Stimulated activated CD4-positive, alpha-beta T cell treated with anti-CD3 and anti-CD28 coated beads, TNF-alpha, amount 100 ng/mL, for 24 hours (primary cell): ENCODE measurements at places on chromosomes 16 and 17.

DNA sequence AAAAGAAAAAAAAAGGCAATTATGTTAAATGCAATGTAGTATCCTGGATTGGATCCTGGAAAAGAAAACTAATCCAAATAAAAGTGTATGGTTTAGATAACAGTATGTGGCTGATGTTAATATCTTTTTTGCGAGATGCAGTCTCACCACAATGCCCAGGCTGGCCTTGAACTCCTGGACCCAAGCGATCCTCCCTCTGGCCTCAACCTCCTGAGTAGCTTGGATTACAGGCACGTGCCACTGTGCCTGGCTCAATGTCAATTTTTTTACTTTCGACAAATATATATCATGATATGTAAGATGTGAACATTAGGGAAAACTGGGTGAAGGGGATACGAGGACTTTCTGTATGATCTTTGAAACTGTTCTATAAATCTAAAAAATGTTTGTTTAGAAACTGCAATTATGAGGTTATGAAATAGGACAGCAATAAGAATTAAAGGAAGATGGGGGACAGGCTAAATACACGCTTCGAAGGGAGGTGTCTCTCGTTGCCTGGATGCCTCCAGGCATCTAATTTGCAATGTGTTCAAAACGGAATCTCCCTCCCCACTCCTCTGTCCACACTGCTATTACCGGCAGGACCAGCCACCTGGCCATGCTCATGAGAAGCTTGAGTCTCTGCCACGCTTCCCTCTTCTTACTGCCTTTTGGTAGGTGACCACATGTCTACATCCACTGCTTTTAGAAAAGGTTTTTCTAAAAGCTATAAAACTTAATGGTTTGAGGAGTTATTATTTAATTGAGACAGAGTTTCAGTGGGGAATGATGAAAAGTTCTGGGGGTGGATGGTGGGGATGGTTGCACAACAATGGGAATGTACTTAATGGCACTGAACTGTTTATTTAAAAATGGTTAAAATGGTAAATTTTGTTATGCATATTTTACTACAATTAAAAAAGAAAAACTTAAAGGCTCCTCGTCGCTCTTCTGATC lies 15.2 kb downstream of the UBE2O start:
- no peak for DNase-seq

DNA sequence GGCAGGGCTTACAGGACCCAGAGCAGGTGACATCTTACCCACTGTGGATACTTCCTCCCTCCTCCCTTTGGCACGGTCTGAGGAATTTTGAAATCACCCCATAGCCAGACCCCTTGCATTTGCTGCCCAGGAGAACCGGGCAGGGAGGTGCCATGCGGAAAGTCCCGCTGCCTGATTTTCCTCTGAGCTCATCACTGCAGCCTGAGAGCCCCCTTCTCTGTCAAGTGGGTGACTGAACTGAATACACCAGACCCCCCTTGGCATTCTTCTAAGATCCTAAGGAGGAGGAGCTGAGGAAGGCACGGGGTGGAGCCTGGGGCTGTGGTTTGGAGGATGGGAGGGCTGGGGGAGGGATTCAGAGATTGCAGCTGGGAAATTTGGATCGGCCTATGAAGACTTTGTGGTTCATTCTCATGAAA lies 173.4 kb downstream of the RAB11FIP4 start:
- DNase-seq = no peak

DNA sequence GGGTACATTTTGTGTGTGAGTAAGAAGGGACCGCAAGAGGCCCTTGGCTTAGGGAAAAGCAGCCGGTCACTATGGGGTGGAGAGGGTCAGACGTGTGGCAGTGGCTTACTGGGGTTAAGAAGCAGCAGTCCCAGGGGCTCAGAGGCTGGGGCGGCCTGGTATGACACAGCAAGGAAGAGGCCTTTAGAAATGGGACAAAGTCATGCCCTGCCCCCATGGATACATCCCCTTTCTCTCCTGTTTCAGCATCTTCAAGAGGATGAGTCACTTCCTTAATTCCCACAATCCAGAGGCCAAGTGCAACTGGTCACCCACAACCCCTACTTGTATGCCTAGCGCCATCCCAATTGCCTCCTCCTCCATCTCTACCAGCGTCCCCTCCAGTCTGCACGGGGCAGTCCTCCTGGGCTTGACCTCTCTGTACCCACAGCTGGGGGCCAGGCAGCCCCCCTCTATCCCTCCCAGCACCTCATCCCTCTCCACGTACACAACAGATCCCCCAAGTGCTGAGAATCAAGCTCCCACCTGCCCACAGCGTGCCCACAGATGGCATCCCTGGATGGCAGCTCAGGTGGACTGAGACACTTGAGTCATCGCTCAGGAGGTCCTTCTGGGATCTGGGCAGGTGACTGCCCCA lies 6.9 kb upstream of the EFTUD2 start:
- no peak for DNase-seq

DNA sequence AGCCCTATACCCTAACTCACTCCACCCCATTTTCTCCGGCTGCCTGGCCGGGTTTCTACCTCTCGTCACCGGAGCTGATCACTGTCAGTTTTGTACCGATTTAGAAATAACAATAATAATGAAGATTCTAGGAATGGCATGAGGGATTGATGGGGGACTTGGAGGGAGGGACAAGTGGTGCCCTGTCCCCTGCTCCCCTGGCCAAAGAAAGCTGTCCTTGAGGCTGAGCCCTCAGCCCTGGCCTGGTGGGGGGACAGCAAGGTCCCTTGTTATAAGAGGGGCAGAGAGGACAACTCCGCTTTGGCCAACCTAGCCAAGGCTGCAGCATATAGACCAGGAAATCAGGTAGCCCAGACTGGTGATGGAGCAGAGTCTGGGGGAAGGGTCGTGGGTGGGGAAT lies 10.5 kb downstream of the GAS2L2 start:
- no peak for DNase-seq

- DNase-seq = no peak
Measured at GRCh38 chr17:1608676-1609075, 20.0 kb downstream of the SLC43A2 start.

- DNase-seq = no peak
Measured at GRCh38 chr16:29926711-29927052, 656 bp upstream of the KCTD13 start.

DNA sequence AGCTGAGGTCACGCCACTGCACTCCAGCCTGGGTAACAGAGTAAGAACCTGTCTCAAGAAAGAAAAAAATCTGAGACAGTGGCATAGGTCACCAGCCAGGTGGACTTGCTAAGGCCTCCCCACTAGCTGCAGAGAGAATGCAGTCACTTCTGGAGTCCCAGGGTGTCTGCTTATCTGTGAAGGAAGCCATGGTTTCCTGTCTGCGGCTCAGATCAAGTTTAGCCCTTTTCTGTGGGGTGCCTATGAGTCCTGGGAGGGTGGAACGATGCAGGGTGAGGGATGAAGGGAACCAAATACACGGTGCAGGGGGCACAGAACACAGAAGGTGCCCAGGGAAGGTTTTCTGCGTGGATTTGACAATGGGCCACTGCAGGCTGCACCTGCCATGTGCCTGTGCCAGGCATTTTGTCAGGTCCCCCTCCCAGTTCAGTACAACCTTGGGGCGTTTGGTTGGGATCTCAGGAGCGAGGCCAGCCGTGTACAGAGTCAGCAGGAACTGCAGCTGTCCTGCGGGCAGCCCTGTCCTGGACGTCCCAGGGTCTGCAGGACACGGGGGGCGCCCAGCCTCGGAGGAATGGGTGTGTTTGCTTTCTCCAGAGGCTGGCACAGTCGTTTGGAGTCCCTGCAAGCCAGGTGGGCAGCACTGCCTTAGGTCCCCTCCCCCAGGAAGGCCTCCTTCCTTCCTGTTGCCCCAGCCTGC lies 41.8 kb downstream of the RAB11FIP4 start:
- no peak for DNase-seq

DNA sequence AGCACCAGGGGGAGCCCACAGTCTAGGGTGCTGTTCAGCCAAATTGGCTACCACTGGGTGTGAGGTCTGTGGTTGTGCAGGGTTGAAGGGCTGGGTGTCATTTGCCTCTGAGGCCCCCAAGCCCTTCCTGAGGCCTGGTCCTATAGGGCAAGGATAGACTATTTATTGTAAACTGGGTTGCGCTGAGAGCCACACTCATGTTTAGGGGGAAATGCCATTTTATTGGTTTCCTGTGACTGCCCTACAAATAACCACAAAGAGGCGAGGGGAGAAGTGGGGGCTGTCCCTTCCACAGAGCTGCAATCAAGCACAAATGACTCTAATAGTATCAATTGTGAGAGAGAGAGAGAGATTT lies 3.6 kb upstream of the ZCCHC14 start:
- no peak for DNase-seq

- DNase-seq = peak; percentile 14
Measured at GRCh38 chr17:2089021-2089422, 34.1 kb downstream of the HIC1 start.

- no peak for DNase-seq
Measured at GRCh38 chr17:69539781-69540319, 125.4 kb downstream of the MAP2K6 start.

DNA sequence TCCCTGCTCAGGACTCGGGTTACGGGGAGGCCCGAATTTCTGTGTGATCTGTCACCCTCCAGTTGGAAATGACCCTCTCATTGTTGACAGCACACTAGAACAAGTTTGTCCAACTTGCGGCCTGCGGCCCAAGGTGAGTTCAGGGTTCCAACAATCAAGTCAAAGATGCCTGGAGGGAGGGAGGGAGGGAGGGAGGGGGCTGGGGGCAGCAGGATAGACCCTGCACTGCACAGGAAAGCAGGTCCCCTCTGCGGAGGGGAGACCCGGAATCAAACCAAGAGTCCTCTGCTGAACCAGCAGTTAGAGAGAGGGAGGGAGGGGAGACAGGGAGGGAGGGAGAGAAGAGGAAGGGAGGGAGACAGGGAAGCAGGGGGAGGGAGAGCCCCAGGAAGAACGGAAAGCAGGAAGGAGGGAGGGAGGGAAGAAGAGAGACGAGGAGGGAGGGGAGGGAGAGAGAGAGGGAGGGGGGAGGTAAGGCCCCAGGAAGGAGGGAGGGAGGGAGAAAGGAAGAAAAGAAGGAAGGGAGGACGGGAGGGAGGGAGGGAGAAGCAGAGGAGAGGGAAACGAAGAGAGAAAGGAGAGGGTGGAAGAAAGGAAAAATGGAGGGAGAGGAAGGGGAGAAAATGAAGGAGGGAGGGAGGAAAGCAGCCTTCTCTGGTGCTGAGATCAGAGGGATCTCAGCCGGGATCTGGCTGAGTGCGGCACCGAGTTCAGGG lies 96.7 kb upstream of the CDH5 start:
- DNase-seq = no peak

DNA sequence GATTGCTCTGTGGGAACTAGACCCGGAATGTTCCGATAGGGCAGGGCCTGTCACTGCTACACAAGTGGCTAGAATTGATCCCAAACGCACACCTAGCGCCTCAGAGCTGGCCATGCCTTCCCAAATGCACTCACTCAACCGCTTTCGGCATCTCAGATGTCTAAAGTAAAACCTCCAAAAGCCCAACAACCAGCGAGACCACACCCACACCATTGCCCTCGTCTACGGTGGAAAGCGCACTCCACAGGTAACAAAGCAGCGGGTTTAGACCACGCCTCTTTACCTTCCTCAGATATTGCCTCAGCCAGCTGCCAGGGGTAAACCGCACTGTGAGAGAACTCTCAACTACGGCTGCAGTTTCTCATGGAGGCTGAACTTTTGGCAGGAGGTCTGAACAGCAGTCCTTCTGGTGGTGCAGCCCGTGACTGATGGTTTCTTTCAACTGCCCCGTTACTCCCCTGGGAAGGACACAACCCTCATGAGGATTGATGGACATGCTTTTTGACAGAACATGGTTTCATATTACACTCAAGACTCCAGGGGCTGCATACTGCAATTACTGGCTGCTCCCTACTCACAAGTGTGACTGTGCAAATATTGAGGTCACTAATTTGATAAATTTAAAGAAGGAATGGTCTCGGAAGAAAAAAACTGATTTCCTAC lies 34.5 kb downstream of the USP7 start:
- no peak for DNase-seq

DNA sequence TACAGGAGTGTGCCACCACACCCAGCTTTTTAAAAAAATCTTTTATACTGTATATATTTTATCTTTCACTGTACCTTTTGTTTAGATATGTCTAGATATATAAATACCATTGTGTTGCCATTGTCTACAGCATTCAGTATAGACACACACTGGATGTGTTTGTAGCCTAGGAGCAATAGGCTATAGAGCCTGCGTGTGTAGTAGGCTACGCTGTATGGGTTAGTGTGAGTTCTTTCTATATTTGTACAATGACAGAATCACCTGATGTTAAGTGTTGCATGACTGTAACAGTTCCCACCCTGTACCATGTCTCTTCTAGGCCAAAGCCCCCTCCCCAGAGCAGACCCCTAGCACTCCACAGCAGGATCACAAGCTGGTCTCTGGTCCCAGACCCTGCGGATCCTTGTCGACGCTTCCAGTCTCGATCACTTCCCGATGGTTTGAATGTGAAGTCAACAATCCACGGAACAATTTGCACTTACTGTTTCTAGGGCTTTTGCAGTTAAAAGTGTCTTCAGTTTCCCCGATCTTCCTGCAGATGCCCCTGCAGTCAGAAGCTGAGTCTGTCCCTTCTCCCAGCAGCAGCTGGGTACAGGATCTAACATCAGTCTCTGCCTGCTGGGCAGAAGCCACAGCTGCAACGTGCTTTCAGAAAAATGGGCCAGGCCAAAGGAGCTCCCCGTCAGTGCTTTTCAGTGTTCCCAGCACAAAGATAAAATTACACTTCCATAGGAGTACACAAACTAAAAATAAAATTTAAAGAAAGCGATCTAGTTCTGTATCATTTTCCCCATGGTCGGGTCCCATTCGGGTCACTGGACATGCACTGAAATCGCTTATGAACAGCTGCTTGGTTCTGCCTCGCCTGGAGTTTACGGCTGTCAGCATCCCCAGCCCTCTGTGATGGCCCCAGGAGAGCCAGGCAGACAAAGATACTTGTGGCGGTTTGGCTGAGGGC lies 35.4 kb downstream of the ADAM11 start:
- no peak for DNase-seq

- DNase-seq = no peak
Measured at GRCh38 chr17:57705921-57706695, 39.0 kb downstream of the CCDC182 start.

GRCh38 chr16:9594946-9595345 lies 503.5 kb downstream of the HAPSTR1 start:
- DNase-seq = no peak

DNA sequence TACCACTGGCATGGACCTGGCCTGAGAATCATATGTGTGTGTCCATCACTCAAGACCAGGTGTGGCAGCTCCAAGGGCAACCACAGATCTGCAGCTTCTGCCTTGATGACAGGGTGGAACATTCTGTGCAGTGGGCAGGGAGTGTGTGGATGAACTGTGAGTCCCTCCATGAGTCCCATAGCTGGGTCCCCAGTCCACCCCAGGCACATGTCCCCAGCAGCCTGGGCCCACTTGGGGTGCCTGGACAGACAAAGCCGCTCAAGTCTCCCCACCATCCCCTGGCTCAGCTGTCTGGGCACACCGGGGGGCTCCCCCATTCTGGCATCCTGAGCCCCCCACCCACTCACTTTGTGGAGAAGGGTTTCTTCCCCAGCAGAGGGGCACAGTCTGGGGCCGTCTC lies 4.6 kb upstream of the KRT16 start:
- DNase-seq = no peak

DNA sequence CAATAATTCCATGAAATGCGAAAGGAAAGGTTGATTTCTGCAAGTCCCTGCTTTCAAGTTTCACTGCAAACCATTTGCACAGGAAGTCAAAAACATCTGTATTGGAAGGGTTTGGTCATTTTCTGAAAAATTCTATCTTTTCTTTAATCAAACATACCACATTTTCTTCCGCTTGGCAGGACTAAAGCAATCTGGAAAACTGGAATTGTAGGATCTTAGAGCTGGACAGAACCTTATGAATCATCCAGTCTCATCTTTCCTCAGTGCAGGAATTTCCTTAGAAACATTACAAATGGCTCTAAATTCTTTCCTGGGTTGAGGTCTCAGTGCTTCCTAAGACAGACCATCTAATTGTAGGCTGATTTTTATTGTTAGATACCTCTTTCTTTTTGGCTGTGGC lies 111.5 kb upstream of the ELAC2 start:
- DNase-seq = no peak
